ENCODE measurements at places on chromosomes 12 and 14. TPM values are rescaled to one million over a fixed set of nuclear protein-coding genes. Genes with fewer than 3 reads are reported as not detected.

GRCh38 chr12:88627501-88627900 lies 47.2 kb upstream of the KITLG start:
- DNase-seq: no peak

DNA sequence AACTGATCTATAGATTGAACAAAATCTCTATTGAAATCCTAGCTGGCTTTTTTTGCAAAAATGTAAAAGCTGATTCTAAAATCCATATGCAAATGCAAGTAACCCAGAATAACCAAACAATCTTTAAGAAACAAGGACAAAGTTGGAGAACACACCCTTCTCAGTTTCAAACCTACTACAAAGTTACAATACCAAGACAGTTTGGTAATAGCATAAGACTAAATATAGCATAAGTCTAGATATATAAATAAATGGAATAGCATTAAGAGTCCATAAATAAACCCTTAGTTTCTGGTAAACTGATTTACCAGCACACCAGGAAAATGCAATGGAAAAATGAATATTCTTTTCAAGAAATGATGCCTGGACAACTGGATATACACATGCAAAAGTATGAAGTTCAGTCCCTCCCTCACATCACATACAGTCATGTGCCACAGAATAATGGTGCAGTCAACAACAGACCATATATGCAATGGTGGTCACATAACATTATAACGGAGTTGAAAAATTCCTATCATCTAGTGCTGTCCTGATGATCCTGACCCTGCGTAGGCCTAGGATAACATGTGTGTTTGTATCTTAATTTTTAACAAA lies 94.5 kb upstream of the GRIN2B start:
- no peak for DNase-seq

GRCh38 chr14:54803396-54803795 lies 99.2 kb downstream of the GCH1 start:
- DNase-seq: peak; percentile 22

GRCh38 chr12:31887109-31887811 lies 72.0 kb upstream of the RESF1 start:
- no peak for DNase-seq

GRCh38 chr12:62268956-62269355 lies 8.8 kb downstream of the USP15 start:
- peak; percentile 67 for DNase-seq

- no peak for DNase-seq
Observed at GRCh38 chr14:77607741-77608302, 8.6 kb downstream of the SPTLC2 start.

DNA sequence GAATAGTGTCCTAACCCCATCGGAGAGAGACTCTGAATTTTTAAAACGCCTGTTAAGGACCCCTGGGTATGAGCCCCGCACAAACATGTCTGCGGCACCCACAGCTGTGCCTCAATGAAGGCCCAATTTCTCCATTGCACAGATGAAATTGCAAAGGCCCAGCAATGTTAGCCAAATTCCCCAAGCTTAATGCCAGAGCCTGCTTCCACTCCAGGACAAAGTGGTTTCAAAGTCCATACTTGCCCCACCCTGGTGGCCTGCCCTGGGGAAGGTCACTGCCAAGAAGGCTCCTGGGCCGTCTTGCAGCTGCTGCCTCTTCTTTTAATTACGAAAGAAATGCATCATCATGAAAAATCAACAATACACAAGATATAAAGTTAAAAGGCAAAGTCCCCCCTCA lies 1179.7 kb downstream of the VRK1 start:
- DNase-seq: no peak

DNA sequence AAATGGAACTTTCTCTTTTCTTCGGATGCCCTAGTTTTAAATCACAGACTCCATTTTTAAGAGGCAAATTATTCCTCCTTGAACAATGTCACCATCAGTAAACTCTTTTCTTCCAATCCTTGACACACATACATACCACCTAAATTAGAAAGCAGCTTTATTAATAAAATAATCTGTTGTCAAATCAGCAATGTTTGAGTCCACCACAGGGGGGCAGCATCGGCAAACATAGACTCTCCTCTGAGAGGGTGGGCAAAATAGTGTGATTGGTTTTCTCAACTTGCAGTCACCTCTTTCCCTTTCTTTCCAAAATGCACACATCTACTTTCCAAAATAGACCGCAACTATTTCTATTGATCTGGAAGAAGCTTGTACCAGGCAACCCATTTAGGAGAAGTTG lies 438.4 kb upstream of the OR4E1 start:
- peak; percentile 33 for DNase-seq

DNA sequence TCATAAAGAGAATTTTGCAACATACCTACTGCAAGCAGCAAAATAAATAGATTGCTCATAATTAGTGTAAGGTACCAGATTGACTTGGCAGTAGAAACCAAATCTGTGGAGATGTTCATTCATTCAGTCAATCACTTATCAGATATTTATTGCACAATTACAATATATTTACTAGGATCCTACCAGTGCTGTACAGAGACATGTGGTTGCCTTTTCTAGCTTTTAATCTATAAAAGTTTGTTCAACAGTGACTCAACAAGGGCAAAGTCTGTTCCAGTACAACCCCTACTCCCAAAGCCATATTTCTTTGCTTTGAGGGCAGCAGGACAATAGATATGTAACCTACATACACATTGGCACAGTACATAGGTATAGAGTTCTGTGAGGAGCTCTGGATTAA lies 27.3 kb downstream of the ABCD2 start:
- peak; percentile 60 for DNase-seq

- no peak for DNase-seq
Observed at GRCh38 chr14:52873694-52874093, 77.2 kb downstream of the FERMT2 start.

The MSI1 gene
- not detected for total RNA-seq

The ZNF891 gene
- 0.98 TPM for total RNA-seq
